ENCODE measurements at places on chromosomes 5 and 9.

DNA sequence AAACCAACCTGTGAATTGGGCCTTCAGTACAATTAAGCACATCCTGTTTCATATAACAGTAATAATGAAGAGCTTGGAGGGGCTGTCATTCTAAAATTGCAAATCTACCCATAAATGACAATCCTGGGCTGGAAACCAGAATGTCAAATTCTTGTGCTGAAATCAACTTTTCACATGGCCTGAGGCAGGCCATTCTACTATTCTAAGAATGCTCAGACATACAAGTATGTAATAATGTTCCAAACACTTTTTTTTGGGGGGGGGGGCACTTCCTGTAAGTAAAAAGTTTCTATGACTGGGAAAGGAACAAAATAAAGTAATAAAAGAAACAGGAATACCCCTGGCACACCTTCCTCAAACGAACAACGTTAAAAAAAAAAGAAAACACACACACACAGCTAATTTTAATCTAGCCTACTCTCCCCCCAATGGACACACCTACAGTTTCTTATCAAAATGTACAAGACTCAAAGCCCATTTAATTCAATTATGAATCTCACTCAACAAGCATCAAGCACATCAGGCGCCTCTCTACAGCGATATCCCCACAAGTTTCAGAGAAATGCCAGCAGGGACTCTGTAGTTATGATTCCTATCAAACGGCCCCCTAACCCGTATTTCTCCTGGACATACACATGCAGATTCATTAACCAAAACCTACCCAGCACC is 1.4 kb downstream of the ETF1 start:
- no peak for DNase-seq

- DNase-seq = no peak
These were observed 342.3 kb downstream of the PLK2 start for GRCh38 chr5:58117542-58117941.

DNA sequence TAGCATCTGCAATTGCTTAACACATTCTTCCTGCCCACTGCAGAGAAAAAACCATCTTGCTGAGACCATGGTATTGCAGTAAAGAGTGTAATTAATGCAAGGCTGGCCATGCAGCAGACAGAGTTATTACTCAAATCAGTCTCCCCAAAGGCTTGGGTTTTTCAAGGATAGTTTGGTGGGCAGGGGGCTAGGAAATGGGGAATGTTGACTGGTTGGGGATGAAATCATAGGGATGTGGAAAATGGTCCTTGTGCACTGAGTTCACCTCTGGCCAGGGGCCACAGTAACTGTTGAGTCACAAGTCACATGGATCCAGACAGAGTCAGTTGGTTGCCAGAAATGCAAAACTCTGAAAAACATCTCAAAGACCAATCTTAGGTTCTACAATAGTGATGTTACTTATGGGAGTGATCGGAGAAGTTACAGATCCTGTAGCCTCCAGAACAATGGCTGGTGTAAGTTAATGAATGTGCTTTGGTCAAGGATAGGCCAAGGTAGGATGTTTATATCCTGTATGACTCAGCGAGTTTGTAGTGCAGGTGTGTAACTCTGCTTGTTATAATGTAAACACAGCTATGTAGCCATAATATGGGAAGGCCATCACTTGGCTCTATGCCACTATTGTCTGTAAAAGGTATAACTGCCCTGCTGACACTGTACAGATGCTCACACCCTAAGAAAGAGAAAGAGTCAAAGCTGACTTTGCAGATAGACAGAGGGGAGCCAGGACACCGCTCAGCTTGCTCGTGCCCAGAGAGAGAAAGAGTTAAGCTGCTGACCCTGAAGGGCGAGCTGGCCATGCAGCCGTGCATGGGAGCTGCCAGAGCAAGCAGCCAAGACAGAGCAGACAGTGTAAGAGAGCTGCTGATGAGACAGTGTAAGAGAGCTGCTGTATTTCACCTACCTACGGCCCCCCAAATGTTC is 27.2 kb downstream of the C9orf152 start:
- no peak for DNase-seq

- no peak for DNase-seq
These were observed 219.7 kb downstream of the DTWD2 start for GRCh38 chr5:118768607-118769175.

GRCh38 chr9:89352451-89352850 is 34.2 kb downstream of the SECISBP2 start:
- no peak for DNase-seq

- DNase-seq = no peak
These were observed 66.5 kb downstream of the DTWD2 start for GRCh38 chr5:118921866-118922265.

- DNase-seq = no peak
These were observed 60.7 kb upstream of the NIPBL start for GRCh38 chr5:36815871-36816270.

- DNase-seq = no peak
These were observed 41.3 kb upstream of the ROPN1L start for GRCh38 chr5:10400411-10400810.

GRCh38 chr5:80754900-80755299 is 100.1 kb upstream of the DHFR start:
- DNase-seq = no peak

- no peak for DNase-seq
These were observed 34.5 kb upstream of the COL5A1 start for GRCh38 chr9:134606951-134607731.

DNA sequence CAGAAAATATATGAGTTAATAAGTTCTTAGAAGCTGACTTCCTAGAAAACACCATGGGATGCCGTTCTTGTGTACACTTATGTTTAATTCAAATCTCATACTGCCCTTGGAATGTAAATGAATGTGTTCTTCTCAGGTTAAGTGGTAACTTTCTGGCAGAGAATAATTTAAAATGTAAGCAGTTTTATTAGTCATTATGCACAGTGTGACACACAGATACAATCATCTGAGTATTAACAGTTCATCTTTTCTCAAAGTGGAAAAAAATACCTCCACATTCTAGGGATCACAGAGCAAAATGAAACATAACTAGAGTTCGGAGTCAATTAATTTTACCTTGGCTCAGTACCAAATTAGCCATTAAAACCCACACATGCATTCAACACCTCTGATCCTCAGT is 508.1 kb downstream of the CDH9 start:
- DNase-seq = no peak

GRCh38 chr9:114169029-114169951 is 14.0 kb downstream of the COL27A1 start:
- no peak for DNase-seq

- no peak for DNase-seq
These were observed 930 bp downstream of the PRLR start for GRCh38 chr5:35229076-35230037.

- no peak for DNase-seq
These were observed 93.1 kb downstream of the PJA2 start for GRCh38 chr5:109316634-109317033.

DNA sequence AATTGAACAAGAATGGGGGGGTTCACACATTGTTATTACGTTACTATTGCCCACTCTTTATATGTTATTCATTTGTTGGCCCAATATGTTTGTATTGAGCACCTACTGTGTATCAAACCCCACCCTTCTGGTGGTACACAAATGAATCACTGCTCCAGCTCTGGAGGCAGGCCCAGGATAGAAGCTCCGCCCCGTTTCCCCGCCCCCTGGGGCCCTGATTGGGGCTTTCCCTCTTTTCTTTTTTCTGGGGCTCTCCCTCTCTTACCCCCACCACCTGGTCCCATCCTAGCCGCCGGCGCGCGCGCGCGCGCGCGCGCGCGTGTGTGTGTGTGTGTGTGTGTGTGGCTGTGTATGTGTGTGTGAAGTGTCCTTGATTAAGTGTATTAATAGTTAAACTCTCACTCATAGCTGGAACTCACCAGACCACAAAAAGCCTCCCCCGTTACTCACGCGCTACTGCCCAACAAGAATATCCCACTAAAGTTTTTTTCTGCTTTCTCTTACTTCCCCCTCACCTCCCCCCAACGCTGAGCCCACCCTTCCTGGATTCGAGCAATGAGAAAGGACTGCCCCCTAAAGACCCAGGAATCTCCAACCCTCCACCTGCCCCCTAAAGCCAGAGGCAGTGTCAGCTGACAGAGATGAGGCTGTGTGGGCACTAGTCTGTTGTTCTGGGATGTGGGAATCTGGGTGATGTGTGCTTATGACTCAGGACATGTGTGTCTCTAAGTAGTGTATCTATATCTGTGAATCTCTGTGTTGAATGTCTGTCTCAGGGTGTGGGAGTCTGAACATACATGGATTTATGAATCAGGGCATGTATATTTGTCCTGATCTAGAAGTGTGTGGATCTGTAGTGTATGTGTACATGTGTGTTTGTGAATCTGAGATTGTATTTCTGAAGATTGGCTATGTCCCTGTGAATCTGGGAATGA is 4.0 kb downstream of the CXXC5 start:
- no peak for DNase-seq

DNA sequence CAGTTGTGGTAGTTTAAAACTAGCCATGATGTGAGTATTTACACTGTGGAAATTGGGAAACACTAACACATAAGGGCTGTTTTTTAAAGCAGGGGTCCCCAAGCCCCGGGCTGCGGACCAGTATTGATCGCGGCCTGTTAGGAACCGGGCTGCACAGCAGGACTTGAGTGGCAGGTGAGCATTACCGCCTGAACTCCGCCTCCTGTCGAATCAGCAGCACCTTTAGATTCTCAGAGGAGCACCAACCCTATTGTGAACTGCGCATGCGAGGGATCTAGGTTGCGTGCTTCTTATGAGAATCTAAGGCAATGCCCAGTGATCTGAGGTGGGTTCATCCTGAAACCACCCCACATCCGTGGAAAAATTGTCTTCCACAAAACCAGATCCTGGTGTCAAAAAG is 127.8 kb downstream of the PCSK5 start:
- DNase-seq = no peak

- DNase-seq = no peak
These were observed 46.7 kb downstream of the VAV2 start for GRCh38 chr9:133945314-133945975.

- no peak for DNase-seq
These were observed 98.1 kb upstream of the FER start for GRCh38 chr5:108649646-108650045.

DNA sequence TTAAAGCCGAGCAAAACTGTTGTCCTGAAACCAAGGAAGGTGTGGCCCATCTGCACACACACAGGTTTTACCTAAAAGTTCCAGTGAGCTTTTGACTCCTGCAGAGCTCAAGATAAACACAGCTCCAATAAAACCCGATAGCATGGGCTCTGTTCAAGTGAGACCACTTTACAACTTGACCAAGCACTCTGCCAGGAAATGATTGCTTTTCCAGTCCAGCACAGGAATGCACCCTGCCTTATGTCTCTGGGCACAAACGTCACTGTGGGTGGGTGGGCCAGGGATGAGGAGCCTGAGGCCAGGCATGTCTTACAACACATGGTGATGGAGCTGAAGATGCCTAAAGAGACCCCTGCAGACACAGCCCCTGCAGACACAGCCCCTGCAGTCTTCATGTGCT is 115.3 kb downstream of the ROR2 start:
- DNase-seq = no peak

DNA sequence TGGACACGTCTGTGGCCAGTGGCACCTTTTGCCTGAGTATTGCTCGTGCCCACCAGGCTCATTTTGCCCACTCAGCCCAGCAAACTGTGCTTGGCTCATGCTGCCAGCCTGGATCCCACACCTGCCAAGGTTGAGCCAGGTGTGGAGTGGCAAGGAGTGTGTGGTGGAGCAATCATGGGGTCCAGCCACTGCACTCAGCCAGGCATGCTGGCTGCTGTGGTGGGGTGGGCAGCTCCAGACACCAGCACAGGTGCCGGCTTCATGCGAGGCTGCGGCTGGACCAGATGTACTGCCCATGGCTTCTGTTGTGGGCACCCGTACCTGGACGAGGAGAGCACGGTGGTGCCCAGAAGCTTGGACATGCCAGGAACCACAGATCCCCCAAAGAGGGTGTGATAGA is 364.1 kb downstream of the TMEM38B start:
- no peak for DNase-seq

DNA sequence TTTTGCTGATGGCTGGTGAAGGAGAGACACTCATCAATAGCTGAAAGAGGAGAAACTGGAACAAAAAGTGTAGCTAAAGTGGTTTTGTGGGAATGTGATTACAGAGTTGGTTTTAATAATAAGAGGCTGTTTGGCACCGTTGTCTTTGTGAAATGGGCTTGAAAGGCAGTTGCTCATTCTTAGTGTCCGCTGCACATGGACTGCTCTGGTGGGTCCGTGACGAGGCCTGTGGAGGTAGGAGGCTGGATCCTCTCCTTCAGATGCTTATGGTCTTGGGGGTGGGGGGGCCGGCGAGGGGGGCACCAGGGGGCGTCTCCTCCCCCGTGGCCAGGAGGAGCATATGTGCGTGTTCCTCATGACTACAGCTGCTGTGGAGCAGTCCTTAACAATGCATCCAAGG is 29.8 kb downstream of the FUBP3 start:
- no peak for DNase-seq

GRCh38 chr5:72885824-72886223 is 69.4 kb downstream of the TNPO1 start:
- no peak for DNase-seq

DNA sequence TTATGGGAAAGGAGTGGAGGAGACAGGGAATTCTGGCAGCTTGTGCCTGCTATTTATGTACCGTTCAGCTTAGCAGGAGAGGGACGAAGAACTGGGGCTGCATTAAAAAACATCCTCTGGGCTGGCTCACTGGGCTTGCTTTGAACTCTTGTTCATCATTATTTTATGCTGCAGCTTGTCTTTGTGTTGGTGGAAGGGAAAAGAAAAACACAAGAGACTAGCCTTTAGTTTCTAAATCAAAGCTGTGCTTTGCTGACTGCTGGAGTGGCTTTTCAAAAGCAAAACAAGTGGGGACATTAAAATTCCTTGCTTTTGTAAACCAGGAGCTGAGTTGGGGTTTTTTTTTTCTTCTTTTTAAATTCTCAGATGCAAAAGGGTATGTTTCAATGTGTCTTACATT is 5.9 kb upstream of the RGMB start:
- DNase-seq = no peak

DNA sequence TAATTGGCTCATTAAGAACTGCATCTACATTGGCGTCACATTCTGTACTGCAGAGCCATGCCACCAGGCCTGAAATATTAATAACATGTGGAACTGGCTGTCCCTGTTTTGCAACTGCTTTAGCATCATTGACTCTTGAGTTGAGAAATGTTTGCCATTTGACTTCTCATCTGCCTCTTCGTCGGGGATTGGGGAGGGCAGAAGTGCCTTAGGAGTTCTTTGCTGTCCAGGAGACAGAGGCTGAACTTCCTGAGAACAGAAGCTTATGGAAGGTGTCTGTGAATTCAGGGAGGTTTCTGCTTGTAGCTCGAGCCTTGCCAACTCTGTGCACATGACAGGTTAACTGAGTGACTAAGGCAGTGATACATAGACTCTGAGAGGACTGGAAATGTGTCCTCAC is 265.0 kb downstream of the KIF4B start:
- DNase-seq = no peak

- DNase-seq = no peak
These were observed 11.1 kb downstream of the HNRNPAB start for GRCh38 chr5:178215280-178216002.

Measured in activated T-helper 1 cell treated with Interleukin-2 at 50 U/mL for 16 hours (primary cell).